ENCODE measurements at places on chromosomes 2 and 18.

GRCh38 chr2:105873721-105874120, 129.0 kb downstream of the NCK2 start:
- DNase-seq, result no peak

- DNase-seq, result no peak
Observed at GRCh38 chr18:53411511-53411910, 813.0 kb downstream of the MBD2 start.

- no peak for DNase-seq
Observed at GRCh38 chr2:112916145-112916571, 5.2 kb downstream of the IL37 start.

GRCh38 chr2:142853912-142854311, 23.6 kb upstream of the KYNU start:
- DNase-seq, result no peak

GRCh38 chr2:151096235-151096634, 165.4 kb downstream of the RBM43 start:
- no peak for DNase-seq

DNA sequence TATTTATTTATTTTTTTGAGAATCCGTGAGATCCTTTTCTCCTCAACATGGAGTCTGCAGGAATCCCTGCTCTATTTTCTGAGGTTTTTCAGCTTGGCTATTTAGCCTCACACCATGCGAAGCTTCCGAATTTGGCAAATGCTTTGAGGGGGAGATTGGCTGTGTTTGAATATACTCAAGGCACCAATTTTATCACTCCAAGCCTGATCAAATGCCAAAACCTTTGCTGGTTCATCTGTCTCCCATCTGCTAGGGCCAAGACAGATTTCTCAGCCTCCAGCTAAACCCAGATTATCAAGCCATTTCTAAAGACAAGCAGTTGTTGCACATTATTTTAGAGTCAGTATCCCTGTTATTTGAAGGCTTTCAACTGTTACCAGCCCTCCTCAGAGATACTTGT, 295.7 kb downstream of the XIRP2 start:
- DNase-seq, result no peak

DNA sequence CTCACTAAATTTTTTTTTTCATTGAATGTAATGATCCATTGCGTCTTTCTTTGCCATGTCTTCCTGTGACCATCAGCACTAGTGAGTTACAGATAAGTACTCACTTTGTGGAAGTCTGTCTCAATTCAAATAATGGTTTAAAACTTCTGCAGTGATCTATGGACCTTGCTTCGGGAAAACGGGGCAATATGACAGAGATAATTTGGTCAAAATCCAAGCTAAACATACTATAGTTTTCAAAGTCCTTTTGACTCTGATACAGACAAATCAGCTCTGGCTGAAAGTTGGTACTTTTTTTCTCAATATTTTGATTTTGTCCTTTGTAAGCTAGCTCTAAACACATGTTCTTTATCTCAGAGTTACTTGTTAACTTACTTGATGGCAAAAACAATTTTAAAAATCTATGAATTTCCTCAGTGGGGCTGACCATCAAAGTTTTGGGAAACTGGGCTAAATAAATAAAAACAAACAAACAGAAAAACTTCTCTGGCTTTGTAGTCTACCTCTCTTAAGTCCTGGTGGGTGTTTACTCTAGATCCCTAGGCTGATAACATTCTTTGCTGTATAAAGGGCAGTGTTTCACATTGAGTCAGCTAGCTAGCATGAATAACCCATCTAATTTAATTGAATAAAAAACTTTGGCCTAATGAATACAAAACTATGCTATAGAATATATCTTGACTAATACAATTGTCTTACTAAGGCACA, 327.6 kb downstream of the RDH14 start:
- no peak for DNase-seq
